ENCODE measurements at places on chromosomes 13 and 19. TPM values are rescaled to one million over a fixed set of nuclear protein-coding genes. Genes with fewer than 3 reads are reported as not detected.

TYROBP gene
- 13.4 TPM for polyA plus RNA-seq

APOE gene
- polyA plus RNA-seq = 45.1 TPM

DNA sequence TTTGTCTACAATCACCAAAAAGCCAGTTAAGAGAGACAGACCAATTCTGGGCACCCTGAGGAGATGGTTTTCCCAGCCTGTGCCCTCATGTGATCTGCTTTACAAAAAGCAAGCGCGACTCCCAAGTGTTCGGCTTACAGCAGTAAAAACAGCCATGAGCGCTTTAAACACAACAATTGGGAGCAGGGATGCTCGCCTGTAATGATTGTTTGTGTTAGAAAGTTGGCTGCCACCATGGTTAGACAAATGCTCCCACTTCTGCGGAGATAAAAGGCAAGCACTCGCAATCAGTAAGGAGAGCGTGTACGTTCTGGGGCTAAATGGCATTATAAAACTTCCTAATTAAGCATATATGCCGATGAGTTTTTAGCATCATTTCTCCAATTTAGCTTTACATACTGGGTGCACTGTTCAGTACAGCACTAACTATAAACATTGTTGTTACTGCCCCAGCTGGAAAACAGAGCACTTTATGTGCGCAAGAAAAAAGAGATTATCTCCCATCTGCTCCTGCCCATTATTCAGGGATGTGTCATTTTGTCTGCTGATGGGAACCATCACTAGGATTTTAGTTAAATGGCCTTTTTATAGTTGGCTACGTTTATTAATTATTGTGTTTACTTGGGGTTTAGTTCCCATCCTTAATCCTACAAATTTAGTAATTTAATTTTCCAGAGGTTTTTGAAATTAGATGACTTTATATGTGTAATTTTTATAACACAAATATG, 309.3 kb upstream of the MAB21L1 start:
- DNase-seq = no peak

- DNase-seq = no peak
These were observed 711.8 kb downstream of the UQCRFS1 start for GRCh38 chr19:28500982-28501630.

DNA sequence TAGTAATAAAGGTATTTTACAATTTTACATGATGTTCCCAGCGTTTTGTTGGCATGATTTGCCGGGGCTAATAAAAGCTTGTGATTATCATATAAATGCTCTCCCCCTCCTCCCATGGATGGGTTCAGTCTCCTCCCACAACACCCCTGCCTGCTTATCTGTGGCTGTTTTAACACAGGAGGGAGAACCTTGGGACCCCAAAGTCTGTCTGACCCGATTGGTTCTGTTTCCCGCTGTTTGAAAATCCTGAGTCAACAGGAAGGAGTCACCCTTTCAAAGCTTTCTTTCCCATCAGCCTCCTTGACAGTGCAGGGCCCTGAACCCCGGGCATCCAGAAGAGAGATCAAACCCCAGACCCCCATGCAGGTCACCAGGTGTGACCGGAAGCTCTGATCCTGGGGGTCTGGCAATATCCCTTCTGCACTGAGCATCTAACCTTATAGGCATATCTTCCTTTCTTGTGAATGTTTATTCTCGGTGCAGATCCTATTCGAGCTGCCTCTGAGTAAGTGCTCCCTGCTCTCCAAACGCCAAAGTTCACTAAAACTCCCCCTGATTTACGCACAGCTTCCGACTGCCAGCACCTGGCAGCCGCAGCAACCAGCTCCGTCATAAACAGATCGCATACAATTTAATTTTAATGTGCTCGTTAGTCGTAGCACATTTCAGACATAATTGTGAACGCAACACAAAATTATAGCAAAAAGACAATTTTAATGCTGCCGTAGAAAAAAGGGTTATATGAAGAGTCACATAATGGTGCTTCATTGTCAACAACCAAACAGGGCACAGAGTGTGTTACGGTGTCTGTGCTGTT, 74.8 kb downstream of the TSHZ3 start:
- no peak for DNase-seq

DNA sequence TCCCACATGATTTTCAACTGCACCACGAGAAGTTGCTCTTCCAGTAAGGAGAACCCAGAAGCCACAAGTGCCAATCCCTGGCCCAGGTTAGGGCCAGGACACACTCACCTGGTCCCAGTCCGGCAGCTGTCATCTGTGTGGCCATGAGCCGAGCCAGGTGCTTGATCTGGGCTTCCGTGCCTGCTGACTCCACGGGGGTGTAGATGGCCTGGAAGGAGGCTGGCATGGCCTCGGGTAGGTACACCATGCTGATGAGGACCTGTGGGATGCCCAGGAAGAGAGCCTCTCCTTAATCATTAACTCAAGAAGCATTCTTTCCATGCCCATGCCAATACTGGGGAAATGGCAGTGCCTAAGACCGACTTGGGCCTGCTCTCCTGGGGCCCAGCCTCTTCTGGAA, 19.9 kb upstream of the RSPH6A start:
- no peak for DNase-seq

- DNase-seq = no peak
These were observed 4.2 kb downstream of the DMRTC2 start for GRCh38 chr19:41849067-41849466.

SNRPA gene
- 126 TPM for polyA plus RNA-seq

DNA sequence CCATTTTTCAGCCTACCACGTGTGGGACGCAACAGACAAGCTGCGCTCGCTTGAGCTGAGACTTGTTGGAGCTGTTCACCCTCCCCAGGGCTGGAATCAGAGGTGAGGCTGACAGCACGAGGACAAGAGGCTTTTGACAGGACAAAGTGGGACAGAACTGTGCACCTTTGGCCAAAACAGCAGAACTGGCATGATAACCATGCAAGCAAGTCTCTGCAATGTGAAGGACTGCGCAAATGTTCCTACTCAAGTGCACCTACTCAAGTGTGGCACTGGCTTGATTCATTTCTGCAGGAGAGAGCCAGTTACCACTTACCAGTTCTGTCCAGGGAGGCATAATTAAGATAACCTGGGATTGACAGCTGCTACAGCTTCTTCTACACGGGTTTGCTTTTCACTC, 62.2 kb upstream of the TM9SF2 start:
- DNase-seq = no peak

GRCh38 chr13:51437550-51438127, 15.2 kb downstream of the INTS6 start:
- DNase-seq = no peak

DNA sequence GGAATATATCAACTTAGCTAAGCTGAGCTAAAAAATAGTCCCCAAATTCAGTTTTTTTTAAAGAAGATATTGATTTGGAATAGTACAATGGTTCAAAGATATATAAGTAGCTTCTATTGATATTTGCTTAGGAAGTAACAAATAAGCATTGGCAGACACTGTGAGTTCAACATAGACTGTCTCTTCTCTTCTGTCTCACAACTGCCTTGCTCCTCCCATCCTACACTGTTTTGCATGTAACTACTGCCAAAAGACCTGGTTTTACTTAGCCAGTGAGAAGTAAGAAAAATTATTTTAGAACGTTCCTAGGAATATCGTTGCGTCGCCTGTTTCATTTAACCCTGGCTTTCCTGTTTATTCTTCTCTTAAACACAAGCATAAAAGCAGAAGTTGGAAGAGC, 859.0 kb upstream of the SPRY2 start:
- DNase-seq = no peak

All from left lung (tissue), 14 donors.